Stimulated activated CD4-positive, alpha-beta T cell treated with anti-CD3 and anti-CD28 coated beads, Interleukin-1b, Interleukin-23, amount 100 ng/mL, for 1 hour (primary cell): ENCODE measurements at places on chromosomes 7 and 10.

DNA sequence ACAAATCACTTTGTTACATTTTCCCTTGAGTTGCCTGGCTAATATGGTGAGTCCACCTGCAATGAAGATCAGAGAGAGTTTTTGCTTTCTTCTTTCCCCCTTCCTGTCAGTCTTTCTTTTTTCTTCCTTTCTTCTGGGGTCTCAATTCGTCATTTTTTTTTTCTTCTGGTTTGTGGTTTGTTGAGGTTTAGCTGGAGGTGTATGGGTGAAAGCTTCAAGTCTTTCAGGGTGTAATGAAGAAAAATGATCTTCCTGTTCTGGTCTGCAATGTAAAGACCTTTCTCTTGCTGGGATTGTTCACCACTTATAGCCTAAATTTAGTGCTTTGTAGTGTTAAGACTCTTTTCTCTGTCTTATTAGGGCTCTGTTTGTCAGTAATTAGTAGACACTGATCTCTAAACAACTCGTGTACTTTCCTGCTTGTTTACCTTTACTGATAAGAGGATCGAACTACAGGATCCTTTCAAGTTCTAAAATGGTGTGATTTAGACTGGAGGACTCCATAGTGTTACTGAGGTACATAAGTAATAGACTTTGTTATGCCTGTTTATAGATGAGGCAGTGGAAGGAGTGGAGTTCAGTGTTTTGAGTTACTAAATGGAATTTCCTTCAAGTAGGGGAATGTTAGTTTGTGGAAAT lies 129.1 kb downstream of the SUGCT start:
- no peak for DNase-seq

DNA sequence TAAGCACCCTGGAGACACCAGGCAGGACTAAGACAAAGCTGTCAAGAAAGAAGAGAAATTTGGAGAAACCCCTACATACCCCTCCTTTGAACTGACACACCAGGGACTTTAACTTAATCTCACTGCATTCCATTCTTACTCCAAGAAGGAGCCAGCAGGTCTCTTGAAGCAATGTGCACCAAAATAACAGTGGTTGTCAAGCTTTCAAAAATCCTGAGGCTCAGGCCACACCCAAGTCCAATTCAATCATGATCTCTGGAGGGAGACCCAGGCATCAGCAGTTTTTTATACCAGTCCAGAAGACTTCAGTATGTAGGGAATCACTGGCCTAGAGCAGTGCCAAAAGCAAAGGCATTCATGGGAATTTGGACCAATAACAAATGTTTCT lies 6.8 kb downstream of the SLC25A13 start:
- no peak for DNase-seq

- no peak for DNase-seq
Measured at GRCh38 chr7:103773726-103774125, 215.7 kb downstream of the RELN start.

- no peak for DNase-seq
Measured at GRCh38 chr7:2923886-2924574, 79.9 kb upstream of the GNA12 start.

- no peak for DNase-seq
Measured at GRCh38 chr10:133062085-133062484, 25.6 kb upstream of the ADGRA1 start.

GRCh38 chr10:31926160-31926559 lies 2.5 kb downstream of the ARHGAP12 start:
- DNase-seq: no peak

DNA sequence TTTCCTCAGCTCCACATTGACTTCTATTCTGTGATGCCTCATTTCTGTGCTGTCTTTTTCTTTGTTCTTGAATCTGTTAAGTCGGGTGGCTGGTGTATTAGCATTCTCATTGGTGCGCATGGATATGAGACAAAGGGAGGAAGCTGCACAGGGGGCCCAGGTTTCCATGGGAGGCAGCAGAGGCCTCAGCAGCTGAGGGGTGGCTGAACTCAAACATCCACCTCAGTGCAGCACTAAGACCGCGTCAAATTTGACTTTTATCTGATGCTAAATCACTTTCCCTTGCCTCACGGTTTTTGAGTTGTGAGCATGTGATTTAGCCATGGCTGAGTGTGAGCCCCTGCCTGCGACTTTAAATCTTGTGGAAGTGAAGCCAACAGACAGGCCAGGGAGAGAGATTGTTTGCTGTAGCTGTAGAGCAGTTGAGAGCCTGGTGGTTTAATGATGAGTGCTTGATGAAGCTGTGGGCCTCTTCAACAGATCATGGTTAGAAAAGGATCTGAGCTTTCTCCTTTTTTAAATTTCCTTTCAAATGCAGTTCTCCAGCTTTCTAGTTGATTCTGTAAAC lies 193.3 kb upstream of the ZNF804B start:
- DNase-seq: no peak

DNA sequence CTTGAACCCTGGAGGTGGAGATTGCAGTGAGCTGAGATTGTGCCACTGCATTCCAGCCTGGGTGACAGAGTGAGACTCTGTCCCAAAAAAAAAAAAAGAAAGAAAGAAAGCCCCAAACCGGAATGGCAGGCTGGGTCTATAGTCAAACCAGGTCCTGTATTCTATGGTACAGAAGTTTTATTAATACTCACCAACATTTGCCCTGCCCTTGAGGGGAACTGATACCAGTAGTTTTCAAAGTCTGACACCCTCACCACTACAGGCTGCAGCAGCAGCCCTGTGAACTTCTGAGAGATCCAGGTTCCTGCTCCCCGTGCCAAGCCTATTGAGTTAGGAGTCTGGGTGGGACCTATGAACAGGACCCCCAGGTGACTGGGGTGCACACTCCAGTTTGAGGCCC lies 80.6 kb downstream of the RGS10 start:
- DNase-seq: no peak

GRCh38 chr10:55058800-55059199 lies 257.8 kb upstream of the PCDH15 start:
- no peak for DNase-seq

DNA sequence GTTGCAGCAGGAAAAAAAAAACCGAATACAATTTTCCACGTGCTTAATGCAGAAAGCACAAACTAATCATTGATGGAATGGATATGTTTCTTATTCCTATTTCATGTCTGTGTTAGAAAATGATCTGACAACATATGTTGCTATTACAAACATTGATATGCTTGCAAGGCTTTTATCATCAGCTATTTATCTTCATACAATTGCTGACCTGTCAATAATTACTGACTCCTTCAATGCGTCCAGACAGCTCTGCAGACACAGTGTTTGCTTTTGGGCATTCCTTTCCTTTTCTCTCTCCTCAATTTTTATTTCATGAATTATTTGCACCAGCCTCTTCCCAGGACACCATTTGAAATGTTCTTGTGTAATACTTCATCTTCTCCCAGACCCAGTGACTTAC lies 246.2 kb downstream of the SEC23IP start:
- DNase-seq: no peak

- DNase-seq: no peak
Measured at GRCh38 chr7:94507962-94508361, 1.6 kb upstream of the CASD1 start.

GRCh38 chr7:4202954-4203353 lies 479.1 kb upstream of the FOXK1 start:
- no peak for DNase-seq

GRCh38 chr7:31363051-31363450 lies 22.5 kb upstream of the NEUROD6 start:
- no peak for DNase-seq

GRCh38 chr10:1659221-1659791 lies 78.0 kb downstream of the ADARB2 start:
- DNase-seq: no peak

- no peak for DNase-seq
Measured at GRCh38 chr7:44768628-44769371, 20.2 kb downstream of the ZMIZ2 start.

- no peak for DNase-seq
Measured at GRCh38 chr10:1406967-1407945, 330.1 kb downstream of the ADARB2 start.

DNA sequence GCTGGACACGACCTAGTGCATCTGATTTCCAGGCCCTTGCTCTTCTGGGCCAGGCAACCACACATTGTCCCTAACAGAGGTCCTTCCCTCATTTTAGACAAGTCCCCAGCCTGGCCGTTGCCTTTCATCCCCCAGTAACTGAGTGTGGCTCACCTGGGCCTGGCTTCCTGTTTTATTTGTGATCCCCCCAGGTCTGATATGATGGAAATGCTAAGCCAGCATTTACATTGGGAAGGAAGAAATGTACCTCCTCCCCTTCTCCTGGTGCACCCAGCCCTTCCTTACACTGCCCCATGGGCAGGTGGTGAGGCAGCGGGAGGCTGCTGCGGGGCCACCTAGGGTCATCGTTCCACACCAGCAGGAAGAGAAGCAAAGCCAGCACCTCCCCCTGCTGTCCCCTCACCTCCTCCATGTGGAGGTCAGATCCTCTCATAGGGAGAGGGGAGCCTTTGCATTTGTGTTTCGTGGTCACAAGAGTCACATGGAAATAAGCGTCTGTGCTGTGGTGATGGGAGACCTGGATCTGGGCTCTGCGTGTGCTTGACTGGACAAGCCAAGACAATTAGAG lies 108.8 kb downstream of the GLRX3 start:
- no peak for DNase-seq

DNA sequence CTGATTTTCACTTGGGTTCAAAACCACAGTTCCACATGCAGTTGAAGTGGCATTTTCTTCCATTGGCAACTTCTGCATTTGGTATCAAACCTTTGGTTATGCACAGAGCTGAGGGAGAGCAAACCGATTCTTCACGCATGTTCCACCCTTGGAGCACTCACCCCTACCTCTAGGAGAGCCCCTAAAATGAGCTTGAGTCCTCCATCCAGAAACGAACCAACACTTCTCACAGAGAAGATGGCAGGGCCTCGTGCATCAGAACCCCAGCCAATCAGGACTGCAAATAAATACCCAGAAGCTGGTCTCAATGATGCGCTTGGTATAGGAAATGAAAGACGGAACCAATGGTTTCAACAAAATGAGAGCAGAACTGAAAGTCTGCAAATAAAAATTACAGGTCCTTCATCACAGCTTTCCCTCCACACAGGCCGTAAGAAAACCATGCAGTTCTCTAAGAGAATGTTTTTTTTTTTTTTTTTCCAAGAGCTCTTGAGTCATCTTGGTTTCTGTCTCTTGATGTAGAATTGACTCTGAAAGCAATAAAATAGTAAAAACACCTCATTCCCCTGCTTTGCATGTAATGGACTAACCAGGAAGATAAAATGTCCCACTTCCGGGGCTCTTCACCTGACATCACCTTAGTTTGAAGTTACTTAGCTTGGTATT lies 23.9 kb downstream of the KLF6 start:
- no peak for DNase-seq

DNA sequence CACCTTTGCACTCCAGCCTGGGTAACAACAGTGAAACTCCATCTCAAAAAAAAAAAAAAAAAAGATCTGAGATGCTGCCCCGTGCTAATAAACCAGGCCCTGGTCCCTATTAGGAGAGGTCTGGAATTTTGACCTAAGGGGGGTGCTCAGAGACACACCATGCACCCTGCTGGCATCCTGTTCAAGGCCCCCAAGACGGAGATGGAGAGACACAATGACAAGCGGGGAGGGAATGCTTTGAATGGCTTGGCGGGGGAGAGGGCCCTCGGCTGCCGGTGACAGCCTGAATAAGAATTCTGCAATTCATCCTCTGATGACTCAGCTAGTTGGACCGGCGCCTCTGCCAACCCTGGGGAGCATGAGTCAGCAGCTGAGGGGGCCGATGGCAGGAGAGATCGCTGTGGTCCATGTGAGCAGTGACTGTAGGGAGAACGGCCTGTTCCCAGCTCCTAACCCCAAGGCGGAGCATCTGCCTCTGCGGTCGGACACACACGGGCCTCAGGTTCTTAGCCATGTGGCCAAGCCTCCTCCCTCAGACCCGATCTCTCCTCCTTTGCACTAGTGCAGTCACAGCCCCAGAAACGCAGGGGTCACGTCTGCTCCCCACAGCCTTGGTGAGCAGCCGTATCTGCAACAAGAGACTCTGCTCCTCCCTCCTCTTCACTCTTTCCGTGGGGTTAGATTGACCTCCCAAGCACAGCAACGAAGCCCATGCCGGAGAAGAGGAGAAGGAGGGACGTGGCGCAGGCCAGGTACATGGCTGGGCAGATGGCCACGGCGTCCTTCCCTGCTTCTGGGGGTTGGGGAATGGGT lies 14.9 kb downstream of the TRIM56 start:
- DNase-seq: no peak
